ENCODE measurements at places on chromosomes 6 and 20. TPM values are rescaled to one million over a fixed set of nuclear protein-coding genes. Genes with fewer than 3 reads are reported as not detected.

Gene EYA2
- not detected for polyA plus RNA-seq

Gene RAET1G
- not detected for polyA plus RNA-seq

Gene MUC21
- not detected for polyA plus RNA-seq

Gene SLC13A3
- polyA plus RNA-seq: 7.9 TPM

Gene C20orf204
- 0.10 TPM for polyA plus RNA-seq

Gene FRMD1
- 0.15 TPM for polyA plus RNA-seq

Gene CFB
- 3,144 TPM for polyA plus RNA-seq

Gene OR2J2
- polyA plus RNA-seq: not detected

Gene PACRG
- 1.1 TPM for polyA plus RNA-seq

Gene HEY2
- 1.4 TPM for polyA plus RNA-seq

Gene CDH4
- polyA plus RNA-seq: not detected

Gene CLVS2
- polyA plus RNA-seq: not detected

Gene LZTS3
- 1.9 TPM for polyA plus RNA-seq

Gene COL11A2
- polyA plus RNA-seq: 0.36 TPM

Gene TP53TG5
- not detected for polyA plus RNA-seq

DNA sequence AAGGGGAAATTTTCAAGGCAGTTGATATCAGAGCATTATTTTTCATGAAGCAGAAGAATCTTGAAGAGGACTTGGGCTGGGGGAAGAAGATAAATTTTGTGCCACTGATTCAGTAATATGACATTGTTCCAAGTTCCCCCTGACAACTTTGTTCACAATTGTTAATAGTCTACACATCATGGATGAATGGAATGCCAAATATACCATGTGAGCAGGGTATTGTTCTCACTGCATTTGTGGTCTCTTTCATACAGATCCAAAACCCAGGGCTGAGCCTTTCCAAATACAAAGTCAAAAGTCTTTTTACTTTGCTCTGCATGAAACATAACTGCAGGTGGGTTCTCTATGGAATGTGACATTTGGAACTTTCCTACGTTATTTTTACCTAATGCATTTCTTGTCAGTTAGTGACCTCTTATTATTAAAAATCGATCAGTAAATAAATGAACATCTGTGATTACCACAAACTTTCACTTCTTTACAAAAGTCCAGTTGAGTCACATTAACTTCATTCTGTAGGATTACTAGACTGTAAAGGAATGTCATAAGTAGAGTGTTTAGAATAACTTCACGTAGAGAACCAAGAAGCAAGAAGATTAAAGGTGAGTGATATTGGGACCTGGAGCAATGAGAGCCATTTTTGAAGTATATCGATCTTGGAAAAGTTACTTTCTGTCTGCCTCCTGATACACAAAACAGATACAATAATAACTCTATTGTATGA is 100.9 kb downstream of the RCAN2 start:
- DNase-seq: no peak
- no peak overlapping the region for H3K4me3 ChIP-seq
- H3K4me1 ChIP-seq: peaks cover 36% of the 10 kb centered on the region
- H3K36me3 ChIP-seq: no peaks in the 10 kb centered on the region
- no peaks in the 10 kb centered on the region for H3K27me3 ChIP-seq
- no peak overlapping the region for H3K27ac ChIP-seq

GRCh38 chr6:117352466-117353081 is 73.2 kb downstream of the ROS1 start:
- H3K4me1 ChIP-seq: no peaks in the 10 kb centered on the region
- no peak overlapping the region for H3K4me3 ChIP-seq
- H3K27ac ChIP-seq: no peak overlapping the region

- DNase-seq: no peak
- no peaks in the 10 kb centered on the region for H3K36me3 ChIP-seq
- no peaks in the 10 kb centered on the region for H3K27me3 ChIP-seq
- H3K27ac ChIP-seq: no peak overlapping the region
- no peaks in the 10 kb centered on the region for H3K4me1 ChIP-seq
Observed at GRCh38 chr20:10179574-10180298, 38.9 kb upstream of the SNAP25 start.

- no peak overlapping the region for H3K4me3 ChIP-seq
- no peak overlapping the region for H3K27ac ChIP-seq
- no peak for DNase-seq
- no peaks in the 10 kb centered on the region for H3K27me3 ChIP-seq
Observed at GRCh38 chr6:157263146-157263545, 60.2 kb downstream of the TMEM242 start.

DNA sequence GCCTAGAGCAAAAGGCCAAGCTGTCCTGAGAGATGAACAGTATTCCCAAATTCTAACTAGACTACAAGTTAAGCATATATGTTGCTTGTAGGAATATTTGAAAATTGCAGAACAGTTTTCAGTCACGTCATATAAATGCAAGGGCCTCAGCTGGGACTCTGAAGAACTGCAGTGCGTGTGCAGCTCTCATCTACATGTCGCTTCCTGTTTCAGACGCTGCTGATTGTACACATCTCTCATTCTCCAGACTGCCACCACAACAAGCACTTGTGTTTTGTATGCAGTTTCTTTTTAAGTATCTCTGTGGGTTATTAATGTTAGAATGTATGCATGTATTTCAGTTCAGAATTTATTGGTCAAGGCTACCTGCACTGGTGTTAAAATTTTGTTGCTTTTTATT is 119.7 kb downstream of the MAP3K4 start:
- no peaks in the 10 kb centered on the region for H3K27me3 ChIP-seq
- no peak overlapping the region for H3K27ac ChIP-seq
- H3K4me1 ChIP-seq: no peaks in the 10 kb centered on the region
- no peak overlapping the region for H3K4me3 ChIP-seq
- peaks cover 89% of the 10 kb centered on the region for H3K36me3 ChIP-seq

- no peak for DNase-seq
- no peaks in the 10 kb centered on the region for H3K27me3 ChIP-seq
- H3K27ac ChIP-seq: no peak overlapping the region
- H3K4me1 ChIP-seq: no peaks in the 10 kb centered on the region
Observed at GRCh38 chr6:170416959-170417606, 110.5 kb downstream of the FAM120B start.

GRCh38 chr6:75128878-75129570 is 76.8 kb downstream of the COL12A1 start:
- no peaks in the 10 kb centered on the region for H3K27me3 ChIP-seq
- no peak for DNase-seq
- no peaks in the 10 kb centered on the region for H3K36me3 ChIP-seq
- no peak overlapping the region for H3K27ac ChIP-seq
- no peak overlapping the region for H3K4me3 ChIP-seq

DNA sequence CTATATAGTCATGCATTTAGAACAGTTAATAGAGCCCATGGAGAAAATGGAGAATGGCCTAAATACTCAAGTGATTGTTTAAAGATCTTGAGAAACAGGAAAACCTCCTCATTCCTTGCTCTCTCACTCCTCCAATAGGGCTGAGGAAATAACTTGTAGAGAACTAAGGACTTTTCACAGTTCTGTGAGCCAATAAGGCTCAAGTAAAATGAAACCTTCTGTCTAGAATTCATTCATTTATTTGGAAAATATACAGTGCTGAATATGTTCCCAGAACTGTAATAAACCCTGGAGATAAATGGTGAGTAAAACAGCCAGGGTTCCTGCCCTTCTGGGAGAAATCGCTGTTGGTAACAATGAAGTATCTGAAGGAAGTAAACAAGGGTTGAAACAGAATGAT is 35.3 kb downstream of the ELOVL2 start:
- peaks cover 31% of the 10 kb centered on the region for H3K4me1 ChIP-seq
- no peaks in the 10 kb centered on the region for H3K36me3 ChIP-seq
- H3K4me3 ChIP-seq: no peak overlapping the region
- H3K27ac ChIP-seq: no peak overlapping the region

DNA sequence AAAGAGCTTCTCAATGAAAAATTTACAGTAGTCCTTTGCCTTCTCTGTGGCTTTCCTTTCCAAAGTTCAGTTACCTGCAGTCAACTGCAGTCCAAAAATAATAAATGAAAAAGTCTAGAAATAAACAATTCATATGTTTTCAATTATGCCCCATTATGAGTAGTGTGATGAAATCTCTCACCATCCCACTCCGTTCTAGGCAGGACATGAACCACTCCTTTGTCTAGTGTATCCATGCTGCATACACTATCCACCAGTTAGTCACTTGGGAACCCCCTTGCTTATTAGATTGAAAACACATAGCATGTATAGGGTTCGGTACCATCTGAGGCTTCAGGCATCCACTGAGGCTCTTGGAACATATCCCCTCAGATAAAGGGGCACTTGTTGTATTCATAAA is 80.6 kb upstream of the EYA4 start:
- H3K4me1 ChIP-seq: no peaks in the 10 kb centered on the region
- no peak overlapping the region for H3K27ac ChIP-seq

- H3K4me3 ChIP-seq: peak overlapping the region; percentile 40
- H3K27me3 ChIP-seq: no peaks in the 10 kb centered on the region
- no peaks in the 10 kb centered on the region for H3K36me3 ChIP-seq
- DNase-seq: peak; percentile 73
- H3K27ac ChIP-seq: peak overlapping the region; percentile 99
Observed at GRCh38 chr6:15244620-15245360, 1.1 kb upstream of the JARID2 start.

DNA sequence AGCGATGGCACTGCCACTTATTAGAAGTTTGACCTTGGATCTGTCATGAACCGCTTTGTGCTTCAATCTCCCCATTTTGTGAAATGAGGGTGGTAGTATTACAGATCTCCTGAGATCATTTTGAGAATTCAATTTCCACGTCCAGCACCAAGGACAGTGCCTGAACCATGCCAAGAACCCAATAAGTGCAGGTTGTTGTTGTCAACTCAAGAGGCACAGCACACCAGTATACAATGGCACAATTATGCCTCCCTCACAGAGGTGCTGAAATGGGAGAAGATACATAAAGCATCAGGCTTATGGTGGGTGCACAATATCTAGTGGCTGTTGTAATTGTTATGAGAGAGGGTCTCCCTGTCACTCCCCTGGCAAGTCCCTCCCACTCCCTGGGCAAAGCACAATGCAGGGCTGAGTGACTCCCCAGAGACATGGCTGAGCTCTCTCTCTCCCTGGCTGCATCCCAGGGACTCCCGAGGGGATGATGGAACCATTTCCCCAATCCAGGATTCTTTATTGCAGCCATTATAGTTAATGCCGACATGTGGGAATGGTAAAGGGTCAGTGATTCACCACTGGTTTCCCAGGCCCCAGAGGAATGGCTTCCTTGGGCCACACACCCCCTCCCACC is 78.7 kb downstream of the CDH22 start:
- H3K27ac ChIP-seq: no peak overlapping the region
- H3K27me3 ChIP-seq: no peaks in the 10 kb centered on the region
- no peak overlapping the region for H3K4me3 ChIP-seq
- no peaks in the 10 kb centered on the region for H3K36me3 ChIP-seq
- no peak for DNase-seq

DNA sequence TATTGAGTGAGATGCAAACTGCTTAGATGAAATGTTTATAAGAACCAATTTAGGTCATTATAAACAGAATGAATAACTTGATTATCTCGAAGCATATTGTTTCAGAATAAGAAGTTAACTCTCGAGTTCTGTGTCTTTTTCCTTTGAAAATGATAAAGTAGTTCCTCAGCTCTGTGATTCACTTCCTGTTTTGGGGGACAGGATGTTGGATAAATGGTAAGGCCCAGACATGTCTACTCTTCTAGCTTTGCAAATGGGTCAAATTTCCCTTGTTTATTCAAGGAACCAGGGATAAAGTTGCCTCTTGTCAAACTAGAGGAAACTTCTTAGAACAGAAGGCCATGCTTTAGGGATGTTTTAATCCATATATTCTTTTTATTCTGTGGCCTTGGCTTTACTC is 246.9 kb downstream of the SOX4 start:
- H3K27me3 ChIP-seq: no peaks in the 10 kb centered on the region
- no peaks in the 10 kb centered on the region for H3K4me1 ChIP-seq
- H3K36me3 ChIP-seq: no peaks in the 10 kb centered on the region
- no peak overlapping the region for H3K4me3 ChIP-seq
- no peak overlapping the region for H3K27ac ChIP-seq
- DNase-seq: no peak

DNA sequence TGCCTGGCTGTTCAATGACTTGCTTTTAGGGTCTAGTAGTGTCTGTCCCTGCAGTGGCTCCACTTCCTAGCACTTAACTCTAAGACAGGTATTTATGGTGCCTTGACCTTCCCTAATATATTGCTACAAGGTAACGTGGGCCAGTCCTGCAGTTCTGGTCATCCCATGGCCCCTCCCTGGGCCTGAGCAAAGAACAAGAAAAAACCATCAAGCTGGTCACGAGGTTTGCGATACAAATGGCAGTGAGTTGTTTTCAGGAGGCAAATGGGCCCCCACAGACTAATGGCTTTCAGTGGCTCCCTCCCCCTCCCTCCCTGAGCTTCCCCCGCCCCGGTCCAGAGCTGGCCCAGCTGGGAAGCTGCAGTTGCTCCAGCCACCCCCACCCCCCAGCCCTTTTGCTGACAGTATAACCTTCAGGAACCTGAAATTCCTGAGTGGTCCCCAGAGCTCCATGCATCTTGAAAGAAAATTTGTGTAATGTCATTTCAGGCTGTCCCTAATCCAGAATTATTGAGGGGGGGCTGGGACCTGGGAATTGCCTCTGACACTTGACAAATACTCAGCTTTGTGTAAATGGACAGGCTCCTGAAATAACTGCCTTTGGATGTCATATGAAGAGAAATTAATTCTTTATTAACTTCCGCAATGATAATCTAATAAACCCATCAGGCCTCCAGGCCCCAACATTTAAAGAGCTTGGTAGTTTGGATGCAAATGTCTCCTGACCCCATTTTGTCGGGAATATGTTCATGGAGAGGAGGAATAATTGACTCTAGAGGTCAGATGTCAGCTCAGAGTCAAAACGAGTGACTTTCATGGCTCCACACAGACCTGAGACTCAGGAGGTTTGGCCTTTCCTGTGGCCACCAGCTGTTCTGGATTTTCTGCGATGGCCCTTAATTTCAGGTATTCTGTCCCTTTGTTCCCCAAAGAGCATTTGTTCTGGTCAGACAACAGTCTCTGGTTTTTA is 153.2 kb upstream of the TOP1 start:
- no peak overlapping the region for H3K4me3 ChIP-seq
- H3K4me1 ChIP-seq: no peaks in the 10 kb centered on the region
- no peak for DNase-seq
- H3K27me3 ChIP-seq: no peaks in the 10 kb centered on the region
- no peaks in the 10 kb centered on the region for H3K36me3 ChIP-seq
- H3K27ac ChIP-seq: no peak overlapping the region

DNA sequence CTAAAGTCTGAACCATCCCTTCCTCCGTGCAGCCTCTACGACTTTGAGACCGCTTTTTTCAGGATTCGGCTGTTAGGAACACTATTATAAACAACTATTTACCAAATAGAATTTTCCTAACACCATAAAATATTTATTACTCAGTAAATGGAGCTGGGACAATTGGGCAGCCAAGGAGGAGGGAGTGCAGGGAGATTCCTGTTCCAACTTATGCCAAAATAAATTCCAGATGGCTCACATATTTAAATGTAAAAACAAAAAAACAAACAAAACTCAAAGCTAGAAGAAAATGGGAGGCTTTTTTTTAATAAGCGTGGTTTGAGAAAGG is 48.1 kb downstream of the TCP11 start:
- H3K27ac ChIP-seq: no peak overlapping the region
- H3K27me3 ChIP-seq: no peaks in the 10 kb centered on the region
- peaks cover 9% of the 10 kb centered on the region for H3K4me1 ChIP-seq
- no peaks in the 10 kb centered on the region for H3K36me3 ChIP-seq

- no peak overlapping the region for H3K27ac ChIP-seq
- no peaks in the 10 kb centered on the region for H3K27me3 ChIP-seq
- peaks cover 5% of the 10 kb centered on the region for H3K4me1 ChIP-seq
Observed at GRCh38 chr20:33394718-33395117, 6.6 kb downstream of the CDK5RAP1 start.

GRCh38 chr6:158661156-158661685 is 11.4 kb downstream of the SYTL3 start:
- no peaks in the 10 kb centered on the region for H3K4me1 ChIP-seq
- no peak overlapping the region for H3K27ac ChIP-seq
- H3K27me3 ChIP-seq: no peaks in the 10 kb centered on the region
- no peaks in the 10 kb centered on the region for H3K36me3 ChIP-seq
- no peak for DNase-seq
- H3K4me3 ChIP-seq: no peak overlapping the region
